ENCODE measurements at places on chromosomes 2 and 18. TPM values are rescaled to one million over a fixed set of nuclear protein-coding genes. Genes with fewer than 3 reads are reported as not detected.

Gene TNS1
- 1.9 TPM for total RNA-seq

DNA sequence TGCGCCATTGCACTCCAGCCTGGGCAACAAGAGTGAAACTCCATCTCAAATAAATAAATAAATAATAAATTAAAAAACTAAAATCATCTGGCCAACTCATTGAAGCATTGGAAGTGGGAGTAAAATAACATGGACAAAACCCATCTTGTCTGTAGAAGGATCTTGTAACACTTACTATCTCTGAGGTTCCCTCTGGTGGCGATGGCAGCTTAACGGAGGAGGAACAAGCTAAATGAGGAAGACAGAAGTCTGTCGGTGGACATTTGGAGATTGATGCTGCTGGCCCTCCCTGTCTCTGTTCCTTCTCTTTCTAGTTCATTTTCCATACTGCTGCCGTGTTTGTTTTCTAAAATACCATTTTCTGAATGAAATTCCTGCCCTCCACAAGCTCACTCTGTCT, 43.4 kb downstream of the ZCCHC2 start:
- peak; percentile 27 for DNase-seq

DNA sequence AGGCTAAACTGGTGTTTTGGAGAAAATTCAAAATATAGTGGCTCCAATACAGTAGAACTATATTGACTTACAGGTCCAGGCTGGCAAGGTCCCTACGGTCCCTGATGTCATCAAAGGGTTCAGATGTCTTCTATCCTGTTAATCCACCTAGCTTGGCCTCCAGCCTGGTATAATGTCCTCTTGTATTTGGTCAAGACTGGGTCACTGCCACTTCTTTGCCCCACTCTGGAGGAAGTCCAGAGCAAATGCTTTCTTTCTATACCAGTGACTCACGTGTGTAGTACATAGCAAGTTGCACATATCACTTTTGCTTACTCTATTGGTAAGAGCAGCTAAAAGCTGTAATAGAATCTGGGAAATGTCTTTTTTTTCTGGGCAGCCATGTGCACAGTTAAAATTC, 80.8 kb downstream of the LCLAT1 start:
- DNase-seq = no peak

DNA sequence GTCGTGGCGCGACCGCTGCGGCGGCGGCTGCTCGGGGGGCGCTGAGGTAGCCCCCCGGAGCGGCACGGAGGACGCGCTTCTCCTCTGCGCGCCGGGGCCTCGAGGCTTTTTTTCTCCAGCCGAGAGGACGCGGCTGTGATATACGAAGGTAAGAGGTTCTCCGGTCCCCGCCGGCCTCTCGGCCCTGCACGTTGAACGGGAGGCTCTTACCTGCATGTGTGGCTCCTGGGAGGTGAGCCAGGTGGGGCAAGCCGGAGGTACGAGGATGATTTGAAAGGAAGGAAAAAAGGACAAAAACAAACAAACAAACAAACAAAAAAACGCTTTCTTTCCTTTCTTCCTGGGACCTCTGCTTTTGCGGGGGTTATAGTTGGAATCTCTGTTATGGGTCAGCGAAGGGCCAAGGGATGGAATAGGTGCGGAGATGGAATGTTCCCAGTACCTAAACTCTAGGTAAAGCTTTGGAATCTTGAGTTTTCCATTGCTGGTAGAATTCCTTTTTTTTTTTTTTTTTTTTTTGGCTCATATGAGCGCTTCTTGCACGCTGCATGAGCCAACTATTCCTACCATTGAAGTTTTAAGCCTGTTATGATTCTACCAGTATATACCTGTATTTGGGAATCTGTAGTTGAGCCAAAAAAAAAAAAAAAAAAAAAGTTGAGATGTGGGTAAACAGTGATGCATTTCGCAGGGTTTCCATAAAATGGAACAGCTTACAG, 674 bp downstream of the PTPN4 start:
- peak; percentile 35 for DNase-seq

- DNase-seq = no peak
Measured at GRCh38 chr18:70617020-70617763, 328.3 kb downstream of the SOCS6 start.

Gene GPD2
- total RNA-seq = 0.65 TPM

GRCh38 chr2:162220368-162220767, 22.9 kb downstream of the FAP start:
- no peak for DNase-seq

Gene CDCA7
- total RNA-seq = 52.5 TPM

Gene REEP1
- 0.14 TPM for total RNA-seq

Data from HepG2 (cell line).